ENCODE measurements at places on chromosomes 2 and 18.
A peak's percentile ranks its signal among the peaks of the same experiment; 100 is the strongest.

GRCh38 chr2:196592911-196593881, 46.3 kb upstream of the CCDC150 start:
- peak; percentile 79 for DNase-seq

- DNase-seq, result no peak
Measured at GRCh38 chr2:118103951-118104940, 16.0 kb downstream of the INSIG2 start.

GRCh38 chr18:907115-907884, 2.6 kb downstream of the ADCYAP1 start:
- DNase-seq, result peak; percentile 52

GRCh38 chr2:54524226-54524991, 68.3 kb downstream of the SPTBN1 start:
- DNase-seq, result no peak

GRCh38 chr2:237996021-237996593, 29.3 kb downstream of the UBE2F start:
- DNase-seq, result no peak

GRCh38 chr2:191617575-191617974, 60.4 kb upstream of the NABP1 start:
- DNase-seq, result no peak

DNA sequence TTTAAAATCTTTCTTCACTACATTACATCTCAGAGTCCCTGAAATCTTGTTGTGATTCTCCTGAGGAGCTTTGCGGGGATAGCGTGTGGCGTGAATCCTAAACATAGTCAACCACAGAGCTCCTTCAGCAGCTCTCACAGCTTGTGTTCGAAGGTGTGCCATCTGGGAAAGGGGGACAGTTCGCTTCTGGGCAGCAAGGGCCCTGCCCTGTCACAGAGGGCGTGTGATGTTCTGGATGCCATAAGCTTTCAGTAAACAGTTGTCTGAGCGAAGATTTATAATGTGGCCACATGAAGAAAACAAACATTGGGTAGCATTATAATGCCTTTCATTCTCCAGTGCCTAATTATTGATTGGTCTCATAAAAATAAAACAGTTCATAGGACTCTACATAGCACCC, 172.5 kb downstream of the MYO1B start:
- no peak for DNase-seq

- no peak for DNase-seq
Measured at GRCh38 chr2:127053731-127054603, 53.0 kb downstream of the BIN1 start.

GRCh38 chr2:8568543-8569302, 113.1 kb upstream of the ID2 start:
- DNase-seq, result no peak

GRCh38 chr18:48917579-48918517, 32.9 kb downstream of the SMAD7 start:
- DNase-seq, result no peak

- DNase-seq, result no peak
Measured at GRCh38 chr2:196941398-196942078, 15.0 kb upstream of the PGAP1 start.

DNA sequence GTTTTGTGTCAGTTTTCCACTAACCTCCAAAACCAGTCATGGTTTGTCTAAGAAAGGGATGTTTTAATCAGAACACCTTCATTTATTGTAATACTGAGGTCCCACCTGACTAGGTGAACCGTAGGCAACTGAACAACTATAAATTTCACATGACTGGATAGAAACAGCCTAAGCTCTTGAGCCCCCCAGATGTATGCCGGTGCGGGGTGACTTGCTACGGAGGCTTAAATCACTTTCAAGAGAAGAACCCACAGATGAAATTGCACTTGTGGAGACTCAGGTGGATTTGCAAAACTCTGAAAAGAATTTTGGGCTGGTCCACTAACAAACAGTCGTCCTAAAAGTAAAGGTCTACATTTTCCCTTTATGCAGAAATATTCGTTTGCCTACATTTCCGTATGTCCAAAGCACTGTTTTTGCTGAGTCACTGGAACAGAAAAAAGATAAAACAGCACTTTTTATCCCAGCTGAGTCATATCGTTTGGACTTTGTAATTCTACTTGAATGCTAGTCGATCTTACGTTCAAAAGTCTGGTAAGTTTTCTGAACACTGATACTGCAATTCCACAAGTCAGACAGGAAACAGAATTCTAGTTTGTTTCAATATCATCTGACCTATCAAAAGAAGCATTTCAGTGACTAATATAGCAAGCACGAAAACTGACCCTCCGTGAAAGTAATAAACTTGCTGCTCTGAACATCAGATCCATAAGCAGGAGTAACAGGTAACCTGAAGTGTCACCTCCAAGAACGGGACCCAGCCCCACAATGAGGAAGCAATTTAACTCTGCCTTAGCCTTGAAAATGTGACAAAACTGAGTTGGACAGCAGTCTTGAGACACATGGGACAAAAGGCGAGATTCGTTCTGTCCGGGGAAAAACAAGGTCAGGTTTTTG, 18.1 kb downstream of the ZNF516 start:
- DNase-seq, result no peak

- DNase-seq, result no peak
Measured at GRCh38 chr2:198973181-198973580, 484.6 kb downstream of the SATB2 start.

GRCh38 chr18:36212301-36213171, 25.2 kb downstream of the MOCOS start:
- no peak for DNase-seq

- DNase-seq, result no peak
Measured at GRCh38 chr2:20242727-20243377, 17.9 kb upstream of the SDC1 start.

GRCh38 chr2:217636578-217636977, 366.2 kb downstream of the TNS1 start:
- no peak for DNase-seq

DNA sequence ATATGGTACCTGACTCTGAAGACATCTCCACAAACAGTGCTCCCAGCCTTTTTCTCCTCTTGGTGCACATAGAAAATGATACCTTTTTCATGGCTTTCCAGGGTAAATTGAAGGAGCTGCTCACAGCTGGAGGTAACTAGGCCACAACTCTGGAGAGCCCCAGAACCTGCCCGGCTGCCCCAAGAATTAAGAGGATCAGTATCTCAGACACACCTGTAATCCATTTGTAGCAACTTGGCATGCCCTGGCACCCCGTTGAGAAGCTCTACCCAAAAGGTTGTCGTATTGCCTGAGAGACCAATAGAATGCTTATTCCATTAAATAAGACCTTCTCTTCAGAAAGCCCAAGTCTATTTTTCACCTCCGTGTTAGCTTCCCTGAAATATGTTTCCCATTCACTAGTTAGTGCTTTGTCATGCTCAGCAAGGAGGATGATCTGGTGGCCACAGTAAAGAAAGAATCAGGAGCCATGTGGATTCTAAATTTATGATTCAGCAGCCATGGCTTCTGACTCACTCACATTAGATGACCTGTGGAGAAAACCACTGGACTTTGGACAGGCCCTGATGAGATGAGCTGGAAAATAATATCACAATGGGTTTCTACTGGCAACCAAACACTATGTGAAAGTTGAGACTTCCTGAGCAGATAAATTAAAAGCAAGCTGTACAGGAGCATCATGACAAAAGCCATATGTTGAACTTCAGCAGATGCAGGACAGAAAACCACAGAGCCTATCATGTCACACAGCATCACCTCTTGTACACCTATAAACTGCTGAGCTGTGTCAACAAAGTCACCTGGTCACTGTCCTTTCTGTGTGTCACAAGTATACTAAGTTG, 253.3 kb upstream of the OSR1 start:
- DNase-seq, result no peak

DNA sequence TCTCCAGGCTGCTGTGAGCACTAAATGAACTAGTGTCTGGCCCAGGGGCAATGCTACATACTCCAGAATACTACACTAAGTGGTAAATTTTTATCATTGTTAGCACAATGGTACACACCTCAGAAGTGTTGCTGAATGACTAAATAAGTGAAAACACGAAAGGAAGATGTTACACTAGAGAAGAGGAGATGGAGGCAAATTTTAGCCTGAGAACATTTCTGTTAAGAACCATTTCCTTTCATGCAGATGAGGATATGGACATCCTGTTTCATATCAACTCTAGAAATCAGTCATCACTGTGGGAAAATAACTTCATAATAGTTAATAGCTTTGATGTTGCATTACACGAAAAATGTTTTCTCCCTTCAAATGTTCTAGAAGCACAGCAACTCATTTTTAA, 117.6 kb upstream of the STK17B start:
- no peak for DNase-seq

Data from SK-N-DZ (cell line).